Stimulated activated CD8-positive, alpha-beta memory T cell treated with anti-CD3 and anti-CD28 coated beads, Interleukin-15, amount 100 ng/mL, for 24 hours (primary cell): ENCODE measurements at places on chromosomes 2 and 18.

DNA sequence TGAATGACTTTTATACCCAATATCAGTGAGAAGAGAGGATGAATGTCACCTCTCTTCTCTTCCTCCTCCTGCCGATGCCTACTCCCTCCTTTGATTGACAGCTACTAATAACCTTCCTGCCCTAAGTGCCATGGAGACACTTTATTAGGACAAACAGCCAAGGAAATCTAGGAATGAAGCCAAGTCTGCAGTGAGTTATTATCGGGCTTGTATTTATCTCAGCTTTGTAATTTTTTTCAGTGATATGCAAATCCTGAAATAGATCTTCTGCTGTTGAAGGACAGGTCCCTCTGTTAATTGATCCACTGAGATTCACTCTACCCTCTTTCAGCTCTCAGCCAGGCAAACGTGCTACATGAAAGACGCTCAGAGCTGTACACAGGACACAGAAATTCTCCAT, 686.7 kb downstream of the TMEM182 start:
- no peak for DNase-seq

DNA sequence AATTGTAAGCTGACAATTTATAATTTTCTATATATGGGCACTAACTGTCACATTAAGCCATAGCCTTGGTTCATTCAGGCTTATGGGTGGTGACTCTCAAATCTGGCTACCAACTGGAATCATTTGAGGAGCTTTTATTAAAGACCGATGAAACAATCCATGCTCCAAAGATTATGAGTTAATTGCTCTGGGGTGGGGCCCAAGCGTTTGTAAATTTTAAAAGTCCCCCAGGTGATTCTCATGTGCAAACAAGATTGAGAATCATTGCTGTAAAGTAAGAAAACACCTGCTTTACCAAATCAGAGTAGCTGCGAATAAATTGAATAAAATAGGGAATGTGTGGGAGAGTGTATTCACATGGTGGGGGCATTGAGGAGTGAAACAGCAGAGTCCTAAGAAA, 76.1 kb upstream of the RAB27B start:
- DNase-seq = no peak

- DNase-seq = no peak
Measured at GRCh38 chr2:216804357-216805350, 55.2 kb downstream of the TNP1 start.

DNA sequence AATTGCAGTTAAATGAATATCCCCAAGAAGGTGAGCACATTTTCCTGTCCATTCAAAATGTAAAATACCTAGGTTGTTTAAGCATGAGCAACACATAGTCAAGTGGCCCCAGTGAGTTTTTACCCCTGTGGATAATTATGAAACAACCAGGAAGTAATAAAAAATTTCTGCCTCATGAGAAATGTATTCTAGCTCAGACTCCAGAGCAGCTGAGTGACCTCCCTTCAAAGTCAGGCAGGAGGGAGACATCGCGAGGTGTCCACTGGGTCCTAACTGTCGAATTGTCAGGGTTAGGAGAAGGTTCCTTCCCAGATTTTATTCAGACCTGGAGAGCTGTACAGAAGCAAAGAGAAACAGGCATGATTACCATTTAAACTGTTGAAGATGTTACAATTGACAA, 416.6 kb upstream of the SMIM21 start:
- DNase-seq = no peak

- no peak for DNase-seq
Measured at GRCh38 chr2:208240619-208241209, 14.2 kb downstream of the IDH1 start.

GRCh38 chr2:8753609-8754008, 71.8 kb downstream of the ID2 start:
- no peak for DNase-seq

DNA sequence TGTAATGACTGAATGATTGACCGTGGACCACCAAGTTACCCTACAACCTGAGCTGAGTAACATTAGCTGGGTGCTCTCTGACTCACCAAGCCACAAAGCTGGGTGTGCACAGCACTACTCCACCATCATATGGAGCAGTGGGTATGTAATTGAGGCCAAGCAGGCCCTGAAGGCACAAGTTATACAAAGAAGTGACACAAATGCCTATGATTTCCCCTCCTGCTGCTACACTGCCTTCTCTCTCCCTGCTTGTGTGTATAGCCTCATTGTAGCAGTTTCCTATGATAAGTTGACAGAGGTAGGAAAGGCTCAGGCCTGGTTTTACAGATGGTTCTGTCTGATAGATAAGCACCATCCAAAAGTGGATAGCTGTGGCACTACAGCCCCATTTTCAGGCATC, 1327.2 kb upstream of the DDX18 start:
- DNase-seq = no peak

- no peak for DNase-seq
Measured at GRCh38 chr2:98298683-98299164, 47.5 kb upstream of the CNGA3 start.

DNA sequence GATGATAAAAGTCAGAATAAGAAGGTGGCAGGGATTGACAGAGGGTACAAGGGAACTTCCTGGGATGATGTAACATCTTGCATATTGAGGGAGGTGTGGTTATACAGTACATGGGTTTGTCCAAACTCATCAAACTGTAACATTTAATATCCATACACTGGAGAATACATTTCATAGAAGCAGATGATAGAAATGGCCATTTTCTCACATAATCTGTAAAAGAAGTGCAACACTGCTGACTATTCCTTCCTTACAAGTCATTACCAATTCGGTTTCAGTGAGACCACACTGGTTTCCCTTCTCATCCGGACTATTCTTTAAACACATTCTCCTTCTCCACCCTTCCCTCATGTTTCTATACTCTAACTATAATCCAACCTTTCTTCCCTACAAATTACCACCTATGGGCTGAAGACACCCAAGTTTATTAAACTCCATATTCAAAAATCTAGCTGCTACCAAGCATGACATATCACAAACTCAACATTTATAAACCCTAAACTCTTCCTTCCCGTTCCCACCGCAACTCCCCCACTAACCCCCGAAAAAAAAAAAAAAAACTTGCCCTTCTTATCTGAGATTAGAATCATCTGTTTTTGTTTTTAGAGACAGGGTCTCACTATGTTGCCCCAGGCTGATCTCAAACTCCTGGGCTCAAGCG, 1.6 kb downstream of the COX7A2L start:
- no peak for DNase-seq

DNA sequence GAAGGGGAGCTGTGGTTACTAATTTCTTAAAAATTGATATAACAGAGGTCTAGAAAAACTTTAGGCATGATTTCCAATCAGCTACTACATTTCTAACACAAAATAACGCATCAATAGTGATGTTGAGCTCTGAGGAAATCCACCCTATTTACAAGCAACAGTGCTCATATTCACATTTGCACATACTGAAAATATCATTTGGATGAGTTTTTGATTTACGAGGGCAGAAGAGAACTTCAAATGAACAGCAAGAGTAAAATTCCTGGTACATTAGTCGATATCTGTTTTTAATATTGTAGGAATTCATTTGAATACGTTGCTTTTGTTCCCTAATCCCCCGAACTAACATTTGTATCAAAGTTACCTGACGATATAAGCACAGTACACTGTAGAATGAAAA, 761.0 kb upstream of the POU3F3 start:
- no peak for DNase-seq

GRCh38 chr2:85318222-85319074, 9.3 kb downstream of the TGOLN2 start:
- DNase-seq = no peak

DNA sequence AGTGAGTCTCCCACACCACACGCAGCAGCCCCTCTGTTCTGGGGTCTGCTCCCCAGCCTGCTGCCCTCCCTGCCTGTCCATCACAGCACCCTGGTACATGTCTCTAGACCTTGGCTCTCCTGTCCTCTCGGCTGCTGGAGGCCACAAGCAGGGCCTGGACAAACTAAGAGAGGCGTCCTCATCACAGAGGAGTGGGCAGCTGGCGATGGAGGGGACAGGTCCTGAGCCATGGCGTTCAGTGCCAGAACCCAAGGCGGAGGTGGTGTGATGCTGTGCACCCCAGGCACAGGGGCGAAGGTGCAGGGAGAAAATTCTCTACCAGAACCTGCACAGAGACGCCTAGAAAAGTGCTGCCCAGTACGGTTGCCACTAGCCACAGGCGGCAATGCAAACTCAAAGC, 47.4 kb downstream of the BIN1 start:
- DNase-seq = no peak

- DNase-seq = no peak
Measured at GRCh38 chr18:41146301-41146700, 808.7 kb upstream of the PIK3C3 start.

GRCh38 chr2:149410701-149411484, 80.5 kb downstream of the LYPD6 start:
- no peak for DNase-seq

- DNase-seq = no peak
Measured at GRCh38 chr2:237490009-237490711, 3.1 kb downstream of the MLPH start.
